T-cell (primary cell): ENCODE measurements at places on chromosomes 6 and 20.
A peak's percentile ranks its signal among the peaks of the same experiment; 100 is the strongest.

GRCh38 chr6:169895000-169895759 is 143.8 kb downstream of the ERMARD start:
- no peak for DNase-seq

- no peak for DNase-seq
These were observed 747.6 kb downstream of the RFPL4B start for GRCh38 chr6:113094779-113095178.

GRCh38 chr6:124795643-124796463 is 166.4 kb upstream of the RNF217 start:
- DNase-seq = no peak

GRCh38 chr6:41255638-41256246 is 27.6 kb downstream of the TREML4 start:
- no peak for DNase-seq

- no peak for DNase-seq
These were observed 10.6 kb upstream of the DLK2 start for GRCh38 chr6:43465948-43466347.

DNA sequence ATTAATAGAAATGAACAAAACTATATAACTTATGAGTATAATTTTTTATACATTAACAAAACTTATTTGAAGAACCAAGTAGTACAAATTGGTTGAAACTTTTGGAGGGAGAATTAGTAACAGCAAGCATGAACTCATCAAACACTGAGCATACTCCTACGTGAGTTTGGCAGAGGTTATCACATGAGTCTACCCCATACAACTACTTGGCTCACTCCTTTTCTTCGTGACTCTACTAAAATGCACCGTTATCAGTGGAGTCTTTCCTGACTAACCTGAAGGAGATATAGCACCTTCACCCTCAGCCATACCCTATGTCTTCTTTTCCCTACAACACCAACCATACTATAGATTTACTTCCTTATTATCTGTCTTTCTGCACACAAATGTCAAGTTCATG is 794.2 kb downstream of the TFAP2A start:
- no peak for DNase-seq

- peak; percentile 26 for DNase-seq
These were observed 81.8 kb downstream of the ISM1 start for GRCh38 chr20:13302647-13303450.
